Activated CD8-positive, alpha-beta memory T cell treated with anti-CD3 and anti-CD28 coated beads for 1 hour (primary cell): ENCODE measurements at places on chromosomes 16 and 17.

- DNase-seq, result no peak
These were observed 46.7 kb downstream of the ANKRD11 start for GRCh38 chr16:89443727-89444084.

DNA sequence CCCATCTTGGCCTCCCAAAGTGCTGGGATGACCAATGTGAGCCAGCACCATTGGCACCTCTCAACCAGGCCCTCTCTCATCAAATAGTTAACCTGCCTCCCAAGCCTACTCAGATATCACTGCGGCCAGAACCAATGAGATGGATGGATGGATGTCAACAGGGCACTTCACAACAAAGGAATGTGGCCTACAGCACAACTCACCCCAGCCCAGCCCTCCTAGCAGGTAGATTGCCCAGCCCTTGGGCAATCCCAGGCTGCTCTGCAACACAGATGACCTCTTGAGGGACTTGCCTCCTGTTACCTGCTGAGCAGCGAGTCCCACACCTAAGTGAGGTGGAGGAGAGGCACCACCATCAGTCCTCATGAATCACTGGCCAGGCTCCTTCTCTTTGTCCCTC, 22.6 kb upstream of the KIFC3 start:
- DNase-seq, result no peak

DNA sequence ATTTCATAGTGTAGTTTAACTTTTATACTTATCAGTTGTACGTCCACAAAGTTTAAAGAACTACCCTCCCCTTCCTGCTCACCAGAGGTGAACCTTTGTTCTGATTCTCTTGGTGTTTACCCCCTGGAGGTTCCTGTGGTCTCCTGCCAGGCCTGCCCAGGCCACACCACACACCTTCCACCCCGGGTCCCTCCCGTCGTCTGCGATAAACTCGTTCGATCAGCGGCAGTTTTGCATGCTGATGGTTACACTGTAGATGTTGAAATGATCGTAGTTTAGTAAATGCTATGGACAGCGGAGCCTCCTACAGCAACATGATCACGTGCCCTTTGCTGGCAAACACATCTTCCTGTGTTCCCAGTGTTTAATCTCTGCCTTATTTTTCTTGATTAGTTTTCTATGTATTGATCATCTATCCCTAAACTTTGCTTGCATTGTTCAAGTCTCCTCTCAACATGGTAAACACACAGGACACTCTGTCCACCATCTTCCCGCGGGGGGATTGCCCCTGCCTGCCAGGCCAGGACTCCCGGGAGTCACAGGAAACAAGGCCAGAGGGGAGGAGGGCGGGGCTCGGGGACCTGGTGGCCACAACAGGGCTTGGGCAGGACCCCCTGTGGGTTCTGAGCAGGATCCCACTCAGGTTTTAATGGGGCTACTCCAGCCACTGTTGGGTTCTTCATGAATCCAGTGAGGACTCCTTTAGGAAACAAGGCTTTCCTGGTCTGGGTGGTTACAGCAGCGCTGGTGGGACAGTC, 2.8 kb upstream of the ACSF3 start:
- DNase-seq, result no peak

DNA sequence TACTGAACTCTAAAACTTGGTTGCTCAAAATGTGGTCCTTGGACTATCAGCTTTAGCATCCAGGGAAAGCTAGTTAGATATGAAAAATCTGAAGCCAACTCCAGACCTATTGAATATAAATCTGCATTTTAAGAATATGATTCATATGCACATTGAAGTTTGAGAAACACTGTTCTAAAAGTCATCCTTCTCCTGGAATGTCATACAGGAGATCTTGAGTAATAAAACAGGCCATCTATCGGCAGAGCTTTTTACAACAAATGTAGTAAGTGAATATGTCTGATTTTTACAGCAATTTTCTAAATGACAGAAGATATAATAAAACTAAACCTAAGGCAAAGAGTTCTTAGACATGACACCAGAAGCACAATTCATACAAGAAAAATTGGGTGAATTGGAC, 140.4 kb downstream of the PMP22 start:
- no peak for DNase-seq

GRCh38 chr16:30585022-30585399, 486 bp downstream of the ZNF785 start:
- no peak for DNase-seq

- DNase-seq, result no peak
These were observed 2.4 kb upstream of the TMEM204 start for GRCh38 chr16:1530883-1531637.

DNA sequence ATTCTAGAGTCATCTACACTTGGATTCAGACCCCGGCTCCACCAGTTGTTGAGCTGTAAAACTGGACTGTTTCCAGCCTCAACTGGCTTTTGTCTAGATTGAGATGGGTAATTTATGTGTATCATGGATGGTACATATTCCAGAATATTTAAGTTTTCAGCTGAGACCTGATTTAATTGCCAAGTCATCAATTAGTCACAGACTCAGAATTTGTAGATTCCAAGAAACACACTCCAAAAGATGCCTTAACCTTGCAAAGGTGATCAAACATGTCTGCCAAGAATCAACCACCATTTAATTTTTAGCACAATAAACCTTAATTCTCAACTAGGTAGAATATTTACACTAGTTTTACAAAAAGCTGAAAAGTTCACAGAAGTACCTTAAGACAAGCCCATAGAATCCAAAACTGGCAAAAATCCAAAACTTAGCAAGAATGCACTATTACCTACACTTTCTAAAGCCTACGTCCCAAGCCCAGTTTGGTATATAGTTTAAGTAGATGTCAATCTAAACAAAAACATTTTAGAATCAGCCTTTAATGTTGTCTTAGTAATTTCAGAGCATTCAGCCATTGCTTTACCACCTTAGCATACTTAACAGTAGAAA, 17.7 kb downstream of the SIAH1 start:
- DNase-seq, result no peak

- no peak for DNase-seq
These were observed 3.3 kb upstream of the IRX5 start for GRCh38 chr16:54927125-54928015.

- DNase-seq, result no peak
These were observed 159.4 kb upstream of the ZNF267 start for GRCh38 chr16:31713945-31714902.

GRCh38 chr16:85216522-85217375, 104.5 kb upstream of the CIBAR2 start:
- no peak for DNase-seq
